T-helper 2 cell (primary cell): ENCODE measurements at places on chromosomes 7 and 10.

- DNase-seq: no peak
These were observed 303.3 kb downstream of the DNAJB6 start for GRCh38 chr7:157640144-157640543.

DNA sequence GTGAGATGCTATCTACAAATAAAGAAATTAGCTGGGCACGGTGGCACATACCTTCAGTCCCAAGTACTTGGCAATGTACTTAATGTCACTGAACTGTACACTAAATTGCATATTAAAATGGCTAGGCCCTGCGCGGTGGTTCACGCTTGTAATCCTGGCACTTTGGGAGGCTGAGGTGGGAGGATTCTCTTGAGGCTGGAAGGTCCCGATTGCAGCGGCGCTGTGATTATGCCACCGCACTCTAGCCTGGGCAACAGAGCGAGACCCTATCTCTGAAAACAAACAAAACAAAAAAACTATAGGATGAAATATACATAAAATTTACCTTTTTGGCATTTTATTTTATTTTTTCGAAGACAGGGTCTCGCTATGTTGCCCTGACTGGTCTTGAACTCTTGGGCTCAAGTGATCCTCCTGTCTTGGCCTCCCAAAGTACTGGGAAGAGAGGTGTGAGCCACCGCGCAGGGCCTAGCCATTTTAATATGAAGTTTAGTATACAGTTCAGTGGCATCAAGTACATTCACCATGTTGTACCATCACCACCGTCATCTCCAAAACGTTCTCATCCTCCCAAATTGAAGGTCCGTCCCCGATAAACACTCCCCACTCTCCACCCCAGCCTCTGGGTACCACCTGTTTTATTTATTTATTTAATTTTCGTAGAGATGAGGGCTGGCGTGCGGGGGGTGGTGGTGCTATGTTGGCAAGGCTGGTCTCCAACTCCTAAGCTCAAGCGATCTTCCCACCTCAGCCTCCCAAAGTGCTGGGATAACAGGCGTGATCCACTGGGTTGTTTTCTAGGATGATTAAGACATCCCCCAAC is 1.3 kb upstream of the EIF3B start:
- no peak for DNase-seq

DNA sequence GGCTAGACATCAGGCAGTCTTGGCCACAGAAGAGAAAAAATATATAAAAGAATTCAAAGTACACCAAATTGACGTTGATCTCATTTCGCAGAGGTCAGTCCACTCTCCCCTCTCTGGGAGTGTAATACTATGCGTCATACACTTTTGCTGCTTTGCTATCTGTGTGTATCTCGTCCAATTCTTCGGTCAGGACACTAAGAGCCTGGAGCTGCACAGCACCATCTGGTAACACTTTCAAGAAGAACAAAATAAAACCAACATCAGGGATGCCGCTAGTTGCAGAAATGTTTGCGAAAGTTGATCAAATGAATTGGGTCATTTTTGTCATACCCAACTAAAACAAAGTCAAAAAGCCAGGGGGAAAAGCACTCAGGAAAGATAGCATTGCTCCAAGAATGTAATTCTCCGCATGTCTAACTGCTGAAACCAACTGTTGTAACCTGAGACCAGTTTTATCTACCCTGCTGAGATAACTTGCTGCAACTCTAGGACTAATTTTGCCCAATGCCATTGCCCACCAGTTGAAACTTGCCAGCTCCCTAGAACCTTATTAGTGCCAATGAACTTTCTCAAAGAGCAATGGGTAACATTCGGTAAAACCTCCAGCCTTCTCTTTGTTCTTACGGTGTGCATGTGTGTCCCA is 23.0 kb downstream of the TMEM176A start:
- DNase-seq: no peak

DNA sequence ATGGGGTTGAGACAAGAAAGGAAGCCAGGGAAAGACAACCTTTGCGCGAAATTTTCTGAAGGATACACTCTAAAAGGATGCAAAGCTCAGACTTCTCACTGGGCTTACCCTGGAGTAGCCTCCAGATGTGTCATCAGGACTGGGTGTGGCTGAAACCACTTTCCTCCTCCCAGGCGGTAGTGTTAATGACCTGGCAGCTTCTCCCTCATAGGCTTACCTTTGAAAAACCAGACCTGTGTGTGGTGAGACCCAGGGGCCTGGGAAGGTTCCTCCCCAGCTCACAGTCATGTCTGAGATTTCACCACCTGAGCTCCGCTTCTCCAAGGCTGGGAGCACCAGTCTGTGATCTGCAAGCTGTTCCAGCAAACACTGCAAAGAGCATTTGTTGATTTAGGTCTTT is 93.7 kb downstream of the EPC1 start:
- no peak for DNase-seq

DNA sequence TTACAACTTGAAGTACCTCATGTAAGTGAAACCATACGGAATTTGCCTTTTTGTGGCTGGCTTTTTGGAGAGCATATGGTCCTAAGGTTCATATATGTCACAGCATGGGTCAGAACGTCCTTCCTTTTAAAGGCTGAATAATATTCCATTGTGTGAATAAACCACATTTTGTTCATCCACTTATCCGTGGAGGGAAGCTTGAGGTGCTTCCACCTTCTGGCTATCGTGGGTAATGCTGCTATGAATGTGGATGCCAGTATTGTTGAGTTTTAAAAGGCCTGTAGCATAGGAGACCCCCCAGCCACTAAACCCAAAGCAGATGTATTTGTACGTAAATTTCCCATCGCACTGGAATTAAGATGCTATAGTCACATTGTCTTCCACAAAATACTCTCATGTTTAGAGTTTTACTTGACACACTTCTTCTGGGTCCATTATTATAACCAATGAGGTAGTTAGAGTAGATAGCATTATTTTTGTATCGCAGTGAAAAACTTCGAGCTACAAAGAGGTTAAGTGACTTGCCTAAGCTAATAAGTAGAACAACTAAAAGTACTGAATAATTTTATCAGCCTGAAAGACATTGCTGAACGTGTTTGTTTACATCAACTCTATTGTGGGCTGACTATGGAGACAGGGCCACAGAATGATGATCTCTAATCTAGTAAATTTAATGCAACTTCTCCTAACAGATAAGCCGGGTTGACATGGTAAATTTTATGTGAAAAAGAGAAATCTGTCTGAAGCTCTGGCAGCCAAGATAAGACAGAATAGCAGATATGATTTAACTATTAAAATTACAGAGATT is 183.0 kb upstream of the CTBP2 start:
- no peak for DNase-seq

GRCh38 chr10:17144757-17145156 is 15.1 kb upstream of the CUBN start:
- no peak for DNase-seq

GRCh38 chr10:1465418-1465911 is 271.9 kb downstream of the ADARB2 start:
- DNase-seq: no peak

DNA sequence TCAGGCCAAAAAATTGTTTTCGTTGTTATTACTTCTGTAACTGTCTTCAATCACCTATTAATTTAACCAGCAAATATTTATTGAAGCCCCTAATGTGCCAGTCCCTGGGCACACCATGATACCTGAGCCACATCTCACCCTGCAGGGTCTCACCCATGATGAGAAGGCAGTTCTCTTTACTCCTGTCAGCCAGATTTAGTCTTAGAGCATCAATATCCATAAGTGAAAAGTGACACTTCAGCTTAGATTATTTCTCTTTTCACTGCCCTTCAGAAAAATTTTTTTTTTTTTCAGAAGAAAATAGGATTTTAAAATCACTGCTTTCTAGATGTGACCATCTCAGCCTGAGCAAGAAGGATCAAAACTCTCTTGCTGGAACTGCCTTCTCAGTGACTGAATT is 258.6 kb upstream of the NFE2L3 start:
- no peak for DNase-seq

DNA sequence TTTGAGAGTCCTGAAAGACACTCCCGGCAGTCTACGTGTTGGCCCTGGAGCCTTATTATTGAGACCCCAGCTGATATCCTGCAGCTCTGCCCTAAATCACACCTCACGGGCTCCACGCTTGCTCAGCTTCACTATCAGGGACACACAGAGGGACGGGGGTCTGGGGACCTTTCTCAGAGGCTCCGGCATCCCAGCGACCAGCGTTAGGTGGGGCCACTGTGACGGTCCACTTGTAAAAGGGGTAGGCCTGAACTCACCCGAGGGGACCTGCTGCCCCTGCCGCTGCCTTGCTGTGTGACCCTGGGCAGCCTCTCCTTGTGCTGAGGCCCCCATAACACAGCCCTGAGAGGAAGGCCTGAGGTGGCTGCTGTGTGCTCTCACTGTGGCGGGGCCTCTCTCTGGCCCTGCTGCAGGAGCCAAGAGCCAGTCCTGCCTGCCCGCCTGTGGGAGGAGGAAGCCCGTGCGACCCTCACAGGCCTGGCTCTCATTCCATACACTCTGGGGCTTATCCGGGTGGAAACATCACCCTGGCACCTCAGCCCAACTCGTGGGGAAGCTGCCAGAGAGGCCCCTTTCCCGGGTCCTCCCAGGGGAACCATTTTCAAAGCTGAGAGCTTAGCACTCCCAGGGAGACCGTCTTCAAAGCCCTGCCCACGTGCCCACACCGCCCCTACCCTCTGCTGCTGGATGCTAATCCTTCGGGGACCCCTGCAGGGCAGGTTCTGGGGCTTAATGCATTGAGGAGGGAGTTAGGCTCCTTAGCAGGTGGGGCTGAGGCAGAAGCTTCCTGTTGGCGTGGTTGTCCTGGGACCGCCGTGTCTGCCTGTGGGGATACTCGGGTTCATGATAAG is 21.7 kb downstream of the AQP1 start:
- no peak for DNase-seq

- no peak for DNase-seq
These were observed 70.3 kb upstream of the RSU1 start for GRCh38 chr10:16887565-16887964.

GRCh38 chr10:44908936-44909630 is 2.1 kb upstream of the TMEM72 start:
- DNase-seq: no peak

- no peak for DNase-seq
These were observed 1.1 kb downstream of the TET1 start for GRCh38 chr10:68560943-68561864.

DNA sequence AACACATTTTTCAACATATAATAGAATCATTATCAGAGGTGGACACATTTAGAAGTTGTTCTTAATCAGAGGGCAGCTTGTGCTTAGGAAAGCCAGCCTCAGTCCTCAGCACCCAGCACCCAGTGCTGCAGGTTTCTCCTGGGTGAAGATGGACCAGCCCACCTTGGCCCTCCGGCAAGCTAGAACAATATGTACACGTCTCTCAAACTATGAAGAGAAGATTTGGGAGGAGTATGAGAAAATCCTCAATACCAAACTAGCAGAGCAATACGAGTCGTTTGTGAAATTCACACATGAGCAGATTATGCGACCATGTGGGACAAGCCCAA is 13.5 kb upstream of the RALA start:
- DNase-seq: no peak

GRCh38 chr10:93032105-93032808 is 28.3 kb upstream of the CYP26C1 start:
- no peak for DNase-seq

GRCh38 chr7:155373359-155374273 is 75.9 kb downstream of the INSIG1 start:
- no peak for DNase-seq

GRCh38 chr7:19557726-19558465 is 150.9 kb downstream of the POLR1F start:
- DNase-seq: no peak

DNA sequence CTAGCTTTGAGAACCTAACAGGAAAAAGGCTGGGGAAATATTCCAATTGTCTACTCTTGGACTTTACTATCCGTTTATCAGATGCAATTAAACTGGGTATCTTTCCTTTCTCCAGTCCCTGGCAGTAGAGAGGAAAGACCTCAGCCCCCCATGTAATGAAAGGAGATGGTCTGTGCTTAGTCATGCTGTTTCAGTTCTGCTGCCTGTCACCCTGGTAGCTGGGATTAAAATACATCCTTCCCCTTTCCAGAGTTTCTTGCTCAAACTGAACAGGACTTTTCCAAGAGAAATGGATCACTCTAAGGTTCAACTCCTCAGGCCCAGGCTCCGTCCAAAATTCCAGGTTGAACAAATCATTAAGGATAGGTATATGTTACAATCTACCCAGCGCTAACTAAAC is 202.9 kb downstream of the PTEN start:
- no peak for DNase-seq

DNA sequence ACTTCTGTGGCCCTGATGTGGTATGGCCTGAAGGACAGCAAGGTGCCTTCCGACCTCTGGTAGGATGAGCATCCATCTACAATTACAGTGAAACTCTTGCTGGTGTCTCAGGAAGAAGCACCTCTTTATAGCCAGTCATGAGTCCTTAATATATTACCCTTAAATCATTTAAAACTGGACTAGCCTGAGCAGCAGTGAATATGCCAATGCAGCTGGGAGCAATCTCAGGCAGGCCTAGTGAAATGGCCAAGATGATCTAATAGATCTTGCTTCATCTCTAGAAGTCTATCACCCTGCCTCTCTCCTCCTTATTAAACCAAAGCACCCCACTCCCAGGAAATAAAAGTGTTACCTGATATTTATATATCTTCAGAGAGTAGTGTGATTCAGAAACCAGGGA is 66.7 kb upstream of the SORCS3 start:
- DNase-seq: no peak

DNA sequence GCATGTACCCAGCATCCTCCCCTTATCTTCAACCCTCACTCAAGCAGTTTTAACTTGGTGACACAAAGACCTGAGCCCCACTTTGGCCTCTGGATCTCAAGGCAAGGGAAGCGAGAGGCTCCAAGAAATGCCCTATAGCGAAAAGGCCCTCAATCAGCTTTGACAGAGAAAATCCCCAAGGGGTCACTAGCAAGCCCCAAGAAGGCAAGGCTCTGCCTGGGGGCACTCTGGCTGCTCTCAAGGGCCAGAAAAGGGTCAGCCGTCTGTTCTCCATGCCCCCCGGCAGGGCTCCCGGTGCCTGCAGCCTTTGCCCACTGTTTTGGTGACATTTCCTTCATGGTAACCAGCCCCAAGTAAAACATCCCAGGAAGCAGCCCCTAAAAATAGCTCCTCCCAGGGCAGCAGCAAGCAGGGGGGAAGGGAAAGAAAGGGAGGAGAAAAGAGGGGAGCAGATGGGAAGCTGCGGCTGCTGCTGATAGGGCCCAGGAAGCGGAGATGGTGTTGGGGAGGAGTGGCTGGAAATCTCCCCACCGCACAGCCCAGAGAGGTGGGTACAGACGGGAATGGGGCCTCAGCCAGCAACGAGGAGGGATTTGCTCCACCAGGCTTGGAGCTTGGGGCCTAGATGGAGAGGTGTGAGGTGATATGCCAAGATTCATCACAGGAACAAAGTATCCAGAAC is 7.1 kb downstream of the CAMK2G start:
- no peak for DNase-seq

DNA sequence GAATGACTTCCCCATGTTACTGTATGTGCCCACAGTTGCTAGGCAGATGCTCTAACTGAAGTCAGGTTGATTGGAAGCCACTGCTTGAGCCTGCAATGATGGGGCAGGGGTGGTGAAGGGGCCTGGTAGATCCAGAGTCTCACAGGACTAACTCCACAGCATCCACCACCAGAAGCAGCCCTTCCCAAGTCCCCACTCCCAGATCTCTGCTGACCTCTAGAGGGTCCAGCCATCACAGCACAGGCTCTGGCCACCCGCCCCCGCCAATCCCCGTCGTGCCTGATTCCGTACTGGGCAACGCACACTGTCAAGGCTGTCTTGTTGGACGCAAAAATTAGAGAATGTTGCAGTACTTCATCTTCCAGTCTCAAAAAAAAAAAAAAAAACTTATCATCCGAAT is 136.8 kb upstream of the PDE1C start:
- DNase-seq: no peak

- no peak for DNase-seq
These were observed 211.6 kb upstream of the MBL2 start for GRCh38 chr10:52984169-52984568.

- DNase-seq: no peak
These were observed 16.0 kb upstream of the OLAH start for GRCh38 chr10:15027741-15028140.
